ENCODE measurements at places on chromosomes 13 and 19. TPM values are rescaled to one million over a fixed set of nuclear protein-coding genes. Genes with fewer than 3 reads are reported as not detected.

DNA sequence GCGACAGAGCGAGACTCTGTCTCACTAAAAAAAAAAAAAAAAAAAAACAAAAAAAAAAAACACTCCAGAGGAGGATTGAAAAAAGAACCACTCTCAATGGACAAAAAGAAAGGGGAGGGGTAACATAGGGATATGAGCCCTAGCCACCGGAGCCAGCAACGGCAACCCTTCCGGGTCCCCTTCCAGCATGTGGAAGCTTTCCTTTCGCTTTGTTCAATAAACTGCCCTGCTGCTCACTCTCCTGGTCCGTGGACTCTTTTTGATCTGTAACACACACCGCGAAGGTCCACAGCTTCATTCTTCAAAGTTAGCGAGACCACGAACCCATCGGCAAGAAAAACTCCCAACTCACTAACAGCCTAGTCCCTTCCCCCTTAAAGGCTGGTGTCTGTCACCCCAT lies 1.0 kb upstream of the REX1BD start:
- DNase-seq = no peak

DNA sequence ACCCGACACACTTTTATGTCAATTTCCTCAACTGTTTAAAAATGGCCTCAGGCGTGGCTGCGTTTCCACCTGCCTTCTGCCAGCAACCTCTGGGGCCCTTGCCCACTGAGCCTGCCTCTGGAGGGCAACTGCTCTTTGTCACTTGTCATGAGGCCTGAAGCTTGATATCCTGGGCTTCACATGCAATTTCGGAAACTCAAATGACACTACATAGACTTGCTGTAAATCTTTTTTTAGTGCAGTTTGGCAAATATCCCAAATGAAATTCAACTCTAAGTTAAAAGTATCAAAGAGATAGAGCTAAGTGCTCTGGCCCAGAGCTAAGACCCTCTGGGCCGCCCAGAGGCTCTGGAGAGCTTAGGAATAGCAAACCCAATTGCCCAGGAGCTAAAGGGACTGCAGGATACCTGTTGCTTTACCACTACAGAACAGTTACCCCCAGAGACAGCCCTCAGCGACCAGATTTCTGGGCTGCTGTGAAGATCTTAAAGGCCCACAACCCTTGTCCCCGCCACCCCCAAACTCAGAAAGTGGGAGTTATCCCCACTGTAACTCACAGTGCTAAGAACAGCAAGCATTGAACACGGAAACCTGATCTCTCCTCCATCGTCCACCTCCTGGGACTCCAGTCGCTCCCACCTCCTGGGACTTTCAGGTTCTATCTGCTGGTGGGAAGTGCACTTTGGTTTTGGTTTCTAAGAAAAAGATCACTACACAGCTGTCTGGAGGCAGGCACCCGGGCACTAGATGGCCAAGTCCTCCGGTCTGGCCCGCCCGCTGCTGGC lies 19.4 kb downstream of the GJA3 start:
- DNase-seq = no peak

- no peak for DNase-seq
These were observed 283.1 kb upstream of the TMTC4 start for GRCh38 chr13:100957741-100958140.

- DNase-seq = no peak
These were observed 38.0 kb upstream of the ALOX5AP start for GRCh38 chr13:30697177-30697953.

GRCh38 chr13:112626761-112627160 lies 38.8 kb upstream of the TUBGCP3 start:
- no peak for DNase-seq

DNA sequence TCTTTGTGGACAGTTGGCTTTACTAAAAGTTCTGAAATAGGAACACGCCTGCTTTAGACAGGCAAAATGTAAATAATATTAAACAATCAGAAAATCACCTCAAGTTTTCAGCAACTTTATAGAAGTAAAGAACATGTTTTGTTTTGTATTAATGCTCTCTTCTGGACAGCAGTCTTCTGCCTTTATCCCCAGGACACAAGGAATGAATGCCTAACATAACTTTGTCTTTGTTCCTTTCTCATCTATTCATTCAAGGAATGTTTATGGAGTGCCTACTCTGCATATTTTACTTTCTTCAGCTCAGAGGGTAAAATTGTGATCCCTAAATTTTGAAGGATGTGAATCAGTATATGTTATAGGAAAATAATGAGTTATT lies 325.4 kb downstream of the FOXO1 start:
- DNase-seq = no peak

- no peak for DNase-seq
These were observed 1899.8 kb downstream of the PCDH9 start for GRCh38 chr13:65330287-65330686.

DNA sequence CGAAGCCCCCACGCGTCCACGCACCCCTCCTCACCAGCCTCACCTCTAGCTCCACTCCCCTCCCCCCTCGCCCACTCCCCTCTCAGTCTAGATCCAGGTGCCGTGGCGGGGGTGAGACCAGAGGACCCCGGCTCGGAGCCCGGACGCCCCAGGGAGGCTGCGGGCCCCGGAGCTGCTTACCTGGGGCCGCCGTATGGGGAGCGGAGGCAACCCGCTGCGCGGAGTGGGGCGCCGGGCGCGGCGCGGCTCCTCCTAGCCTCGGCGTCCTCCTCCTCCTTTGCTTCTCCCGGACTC lies 353 bp downstream of the ENOX1 start:
- DNase-seq = no peak

DNA sequence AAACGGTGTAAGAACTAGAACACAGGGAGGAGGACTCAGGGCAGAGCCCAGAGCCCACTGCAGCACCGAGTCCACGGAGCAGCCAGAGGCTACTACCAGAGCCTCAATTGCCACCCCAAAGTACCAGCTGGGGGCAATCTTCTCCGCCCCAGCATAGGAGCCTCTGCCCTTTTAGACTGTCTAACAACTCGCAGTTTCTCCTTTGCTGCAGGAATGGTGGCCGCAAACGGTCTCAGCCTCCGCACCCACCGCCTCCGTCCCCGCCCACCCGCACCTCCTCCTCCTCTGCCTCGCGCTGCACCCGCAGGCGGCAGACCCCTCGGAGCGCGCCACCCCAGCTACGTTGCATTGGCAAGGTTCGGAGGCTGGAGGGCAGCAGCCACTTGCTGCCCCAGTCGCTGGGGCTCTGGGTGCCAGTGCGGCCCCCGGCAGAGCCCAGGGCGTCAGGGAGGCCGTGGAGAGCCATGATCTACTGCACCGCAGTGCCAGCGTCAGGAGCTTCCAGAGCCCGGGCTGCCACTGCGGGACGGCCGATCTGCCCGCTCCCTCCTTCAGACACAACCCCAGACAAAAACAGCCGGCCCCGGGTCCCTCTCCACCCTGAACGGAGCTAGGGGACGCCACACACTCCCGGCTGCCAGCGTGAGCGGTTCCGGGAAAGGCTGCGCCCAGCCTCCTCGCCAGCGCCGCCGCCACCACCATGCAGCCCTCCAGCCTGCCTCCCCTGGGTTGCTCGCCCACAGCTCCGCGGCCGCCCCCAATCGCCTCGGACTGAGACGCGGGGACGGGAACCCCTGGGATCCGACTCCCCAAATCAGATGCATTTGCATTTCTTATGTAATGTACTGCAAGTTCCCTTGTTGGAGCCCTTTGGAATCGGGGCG lies 1.8 kb downstream of the FGF14 start:
- DNase-seq = no peak

DNA sequence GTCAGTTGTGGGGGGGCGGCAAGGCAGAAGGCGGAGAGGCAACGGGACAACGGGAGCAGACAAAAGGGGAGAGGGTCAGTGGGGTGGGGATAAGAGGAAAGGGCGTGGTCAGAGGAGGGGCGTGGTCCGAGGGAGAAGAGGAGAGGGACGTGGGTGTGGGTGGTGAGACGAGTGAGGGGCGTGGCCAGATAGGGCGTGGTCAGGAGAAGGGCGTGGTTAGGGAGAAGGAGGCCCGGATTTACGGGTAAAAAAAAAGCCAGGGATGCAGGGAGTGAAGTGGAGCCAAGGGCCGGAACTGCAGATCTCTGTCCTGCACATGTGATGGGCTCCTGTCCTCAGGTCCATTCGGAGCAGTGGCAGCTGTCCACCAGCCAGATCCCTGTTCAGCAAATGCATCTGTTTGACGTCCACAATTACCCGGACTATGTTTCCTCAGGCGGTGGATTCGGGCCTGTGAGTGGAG lies 21.5 kb downstream of the CPT1C start:
- no peak for DNase-seq

DNA sequence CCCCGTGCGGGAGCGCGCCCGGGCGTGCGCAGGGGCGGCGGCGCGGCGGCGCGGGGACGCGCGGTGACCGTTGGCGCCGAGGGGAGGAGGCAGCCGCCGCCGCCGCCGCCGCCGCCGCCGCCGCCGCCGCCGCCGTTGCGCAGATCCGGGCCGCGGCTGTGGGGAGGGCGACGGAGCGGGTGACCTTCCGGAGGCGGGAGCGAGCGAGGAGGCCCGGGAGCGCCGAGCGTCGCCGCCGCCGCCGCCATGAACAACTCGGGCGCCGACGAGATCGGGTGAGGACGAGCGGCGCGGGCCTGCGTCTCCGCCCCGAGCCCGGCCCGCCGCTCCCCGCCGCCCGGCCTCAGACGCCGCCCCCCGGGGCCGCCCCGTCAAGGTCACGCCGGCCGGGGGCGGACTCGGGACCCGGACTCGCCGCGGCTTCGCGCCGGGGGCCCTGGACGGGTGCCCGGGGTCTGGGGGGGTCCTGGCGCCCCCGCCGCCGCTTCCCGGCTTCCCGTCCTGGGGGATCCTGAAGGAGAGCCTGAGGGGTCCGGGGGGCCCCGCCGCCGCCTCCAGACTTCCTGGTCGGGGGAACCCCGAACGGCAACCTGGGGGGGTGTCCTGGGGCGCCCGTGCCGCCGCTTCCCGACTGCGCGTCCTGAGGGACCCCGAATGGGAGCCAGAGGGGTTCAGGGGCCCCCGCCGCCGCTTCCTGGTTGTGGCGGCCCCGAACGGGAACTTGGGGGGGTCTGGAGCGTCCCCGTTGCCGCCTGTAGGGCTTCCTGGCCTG lies at the start of gene DAZAP1:
TSS of gene DAZAP1 (plus strand) at position 59 of the 772 bp plus-strand sequence. CDS start at position 247, 188 bp downstream.
- DNase-seq = no peak

DNA sequence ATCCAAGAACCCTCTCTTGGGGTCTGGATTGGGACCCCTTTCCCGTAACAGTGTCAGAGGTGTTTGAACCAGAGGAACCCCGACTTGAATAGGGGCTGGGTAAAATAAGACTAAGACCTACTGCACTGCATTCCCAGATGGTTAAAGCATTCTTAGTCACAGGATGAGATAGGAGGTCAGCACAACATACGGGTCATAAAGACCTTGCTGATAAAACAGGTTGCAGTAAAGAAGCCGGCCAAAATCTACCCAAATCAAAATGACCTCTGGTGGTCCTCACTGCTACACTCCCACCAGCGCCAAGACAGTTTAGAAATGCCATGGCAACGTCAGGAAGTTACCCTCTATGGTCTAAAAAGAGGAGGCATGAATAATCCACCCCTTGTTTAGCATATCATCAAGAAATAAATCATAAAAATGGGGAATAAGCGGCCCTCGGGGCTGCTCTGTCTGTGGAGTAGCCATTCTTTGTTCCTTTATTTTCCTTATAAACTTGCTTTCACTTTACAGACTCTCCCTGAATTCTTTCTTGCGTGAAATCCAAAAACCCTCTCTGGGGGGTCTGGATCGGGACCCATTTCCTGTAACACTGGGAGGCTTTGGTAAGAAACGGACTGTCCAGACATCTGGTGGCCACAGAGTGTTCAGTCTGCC lies 4.4 kb upstream of the SIN3B start:
- DNase-seq = no peak

GRCh38 chr19:46607448-46607841 lies 6.3 kb downstream of the CALM3 start:
- no peak for DNase-seq

- no peak for DNase-seq
These were observed 45.1 kb downstream of the MIPEP start for GRCh38 chr13:23844132-23844531.

DNA sequence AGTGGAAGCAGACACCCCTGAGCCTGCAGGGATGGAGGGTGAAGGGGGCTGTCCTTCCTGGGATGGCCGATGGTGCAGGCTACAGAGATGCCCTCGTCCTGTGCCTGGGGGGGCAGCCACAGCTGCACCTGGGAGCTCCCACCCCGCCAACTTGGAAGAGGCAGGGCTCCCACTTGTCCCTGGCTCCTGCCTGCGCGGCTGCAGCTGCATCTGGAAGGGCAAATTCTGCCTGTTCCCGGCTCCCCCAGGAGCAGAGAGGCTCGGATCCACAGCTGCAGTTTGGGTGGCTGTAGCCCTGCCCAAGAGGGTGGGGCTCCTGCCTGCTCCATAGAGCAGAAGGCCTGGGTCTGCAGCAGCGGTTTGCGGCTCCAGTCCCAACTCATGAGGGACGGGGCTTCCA lies 2.2 kb downstream of the CEP89 start:
- no peak for DNase-seq

GRCh38 chr19:6678690-6679109 lies 8.7 kb upstream of the TNFSF14 start:
- DNase-seq = no peak

- no peak for DNase-seq
These were observed 339.0 kb downstream of the RFC3 start for GRCh38 chr13:34156841-34157365.

DNA sequence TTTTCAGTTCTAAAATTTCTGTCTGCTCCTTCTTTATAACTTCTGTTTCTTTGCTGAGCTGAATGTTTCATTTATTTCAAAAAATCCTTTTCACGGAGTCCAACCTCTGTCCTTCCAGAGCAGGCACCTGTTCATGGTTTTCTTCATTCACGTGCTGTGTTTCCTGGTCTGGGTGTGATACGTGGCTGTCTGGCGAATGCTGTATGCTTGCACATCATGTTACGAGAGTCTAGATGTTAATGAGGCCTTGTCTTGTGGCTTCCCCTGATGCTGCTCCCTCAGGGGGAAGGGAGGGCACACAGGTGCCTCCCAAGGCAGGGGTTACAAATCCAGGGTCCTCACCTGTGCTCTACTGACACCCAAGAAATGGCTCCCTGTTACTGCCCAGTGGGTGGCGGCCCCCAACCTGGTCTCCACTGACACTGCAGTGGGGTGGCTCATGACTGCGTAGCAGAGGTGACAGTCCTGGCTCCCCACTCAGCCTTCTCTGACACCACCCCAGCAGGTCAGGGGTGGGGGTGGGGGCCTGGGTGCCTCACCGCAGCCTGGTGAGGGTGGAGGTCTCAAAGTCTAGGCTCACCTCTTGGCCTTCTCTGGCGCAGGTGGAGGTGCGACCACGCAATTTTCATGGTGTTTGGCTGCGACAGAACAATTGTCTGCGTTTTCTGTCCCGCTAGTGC lies 20.1 kb upstream of the RAB20 start:
- DNase-seq = no peak

Gene AMER2
- 0.34 TPM for polyA plus RNA-seq

Gene ZNF578
- 3.8 TPM for polyA plus RNA-seq

Gene BCAM
- 152 TPM for polyA plus RNA-seq

Gene ZNF415
- 10.3 TPM for polyA plus RNA-seq

Gene LCP1
- polyA plus RNA-seq = 9.7 TPM

Gene NANOS2
- not detected for polyA plus RNA-seq

Gene ZNF766
- 11.6 TPM for polyA plus RNA-seq

Gene ACP7
- polyA plus RNA-seq = not detected

Gene CD79A
- 0.85 TPM for polyA plus RNA-seq

Gene SPRED3
- polyA plus RNA-seq = not detected

Gene ZNF805
- 4.8 TPM for polyA plus RNA-seq

Gene ONECUT3
- polyA plus RNA-seq = 0.04 TPM

Gene ZNF723
- 0.11 TPM for polyA plus RNA-seq

Gene AMH
- polyA plus RNA-seq = 2.1 TPM
